Fibroblast of lung (primary cell): ENCODE measurements at places on chromosomes 3 and 15.

DNA sequence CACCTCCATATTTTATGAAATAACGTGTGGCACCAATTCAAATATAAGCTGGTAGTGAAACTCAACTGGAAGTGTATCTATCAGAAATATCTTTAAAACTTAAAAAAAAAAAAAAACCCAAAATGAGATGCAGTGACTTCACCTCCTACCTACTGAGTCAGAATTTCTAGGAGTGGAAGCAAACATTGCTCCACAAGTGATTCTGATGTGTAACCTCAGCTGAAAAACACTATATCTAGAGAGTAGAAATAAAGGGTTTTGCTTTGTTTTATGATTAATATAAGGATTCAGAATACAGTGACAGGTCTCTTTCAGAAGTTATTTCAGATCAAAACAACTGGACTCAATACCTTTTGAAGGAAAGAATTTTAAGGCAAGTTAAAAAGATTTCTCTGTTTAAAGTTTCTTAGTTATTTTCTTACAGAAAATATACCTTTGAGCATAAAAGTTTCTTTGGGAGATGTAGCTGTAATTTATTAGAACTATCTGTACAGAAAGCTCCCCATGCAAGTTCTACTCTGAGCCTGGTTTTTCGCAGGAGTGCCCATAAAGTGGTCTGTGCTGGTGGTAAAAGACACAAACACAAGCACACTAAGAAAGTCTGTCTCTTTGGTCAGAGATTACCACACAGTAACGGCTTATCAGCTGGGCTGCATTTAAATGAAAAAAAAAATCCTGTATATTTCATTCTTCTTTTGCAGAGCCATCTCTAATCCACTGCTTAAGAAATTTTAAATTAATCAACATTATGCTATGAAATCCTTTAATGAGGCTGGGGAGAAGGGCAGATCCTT lies 59.9 kb upstream of the PPIB start:
- DNase-seq, result no peak

DNA sequence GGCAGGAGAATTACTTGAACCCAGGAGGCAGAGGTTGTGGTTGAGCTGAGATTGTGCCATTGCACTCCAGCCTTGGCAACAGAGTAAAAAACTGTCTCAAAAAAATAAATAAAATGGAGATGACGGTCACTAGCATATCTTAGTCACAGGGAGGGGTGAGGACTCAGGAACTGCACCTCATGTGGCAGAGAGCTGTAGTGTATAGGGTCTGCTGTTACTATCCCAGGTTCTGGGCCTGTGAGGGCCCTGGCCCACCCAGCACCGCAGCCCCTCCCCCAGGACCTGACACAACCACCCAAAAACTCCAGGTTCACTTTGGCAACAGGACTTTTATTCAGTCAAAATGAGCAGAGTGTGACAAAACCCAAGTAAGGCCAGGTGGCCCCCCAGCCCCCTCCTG lies 22.3 kb downstream of the RNU5B-1 start:
- no peak for DNase-seq

- DNase-seq, result no peak
Measured at GRCh38 chr3:22916933-22917332, 286.2 kb upstream of the UBE2E2 start.

DNA sequence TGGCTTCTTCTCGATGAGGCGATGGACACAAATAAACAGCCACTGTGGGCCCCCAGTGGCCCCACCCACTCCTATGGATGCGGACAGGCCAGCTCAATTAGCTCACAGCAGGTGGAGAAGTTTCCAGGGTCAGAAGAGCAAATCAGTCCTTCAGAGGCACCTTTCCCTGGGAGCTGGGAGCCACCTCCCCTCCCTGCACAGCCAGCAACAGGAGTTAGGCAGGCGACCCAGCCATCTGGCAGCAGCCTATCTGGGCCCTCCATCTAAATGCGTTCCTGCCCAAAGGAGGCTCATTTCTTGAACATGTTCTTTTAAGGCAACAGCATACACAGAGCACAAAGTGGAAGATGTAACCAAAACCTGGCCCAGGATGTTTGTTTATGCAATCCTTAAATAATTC lies 211.9 kb upstream of the ARRDC4 start:
- DNase-seq, result no peak

DNA sequence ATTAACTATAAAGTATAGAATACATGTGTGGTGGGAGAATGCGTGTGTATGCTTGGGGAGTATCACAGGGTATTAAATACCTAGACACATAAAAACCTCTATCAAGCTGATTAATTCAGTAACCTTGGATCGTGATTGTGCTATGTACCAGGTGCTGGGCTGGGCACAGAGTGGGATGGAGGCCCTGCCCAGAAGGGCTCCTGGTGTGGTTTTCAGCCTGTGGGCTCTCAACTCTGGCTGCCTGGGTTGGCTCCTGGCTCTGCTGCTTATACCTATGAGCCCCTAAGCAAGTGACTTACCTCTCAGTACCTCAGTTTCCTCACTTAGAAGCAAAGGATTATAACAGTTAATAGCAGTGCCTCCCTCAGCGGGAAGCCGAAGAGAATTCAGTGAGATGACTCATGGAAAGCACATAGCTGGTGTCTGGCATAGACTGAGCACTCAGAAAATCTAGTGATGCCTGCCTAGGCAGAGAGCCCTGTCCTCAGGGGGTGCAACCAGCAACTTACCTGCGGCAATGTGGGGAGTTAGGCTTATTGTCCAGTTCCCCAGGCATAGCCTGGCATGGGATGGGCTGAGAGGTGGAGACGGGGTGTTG lies 90.6 kb upstream of the MYZAP start:
- DNase-seq, result peak; percentile 59

DNA sequence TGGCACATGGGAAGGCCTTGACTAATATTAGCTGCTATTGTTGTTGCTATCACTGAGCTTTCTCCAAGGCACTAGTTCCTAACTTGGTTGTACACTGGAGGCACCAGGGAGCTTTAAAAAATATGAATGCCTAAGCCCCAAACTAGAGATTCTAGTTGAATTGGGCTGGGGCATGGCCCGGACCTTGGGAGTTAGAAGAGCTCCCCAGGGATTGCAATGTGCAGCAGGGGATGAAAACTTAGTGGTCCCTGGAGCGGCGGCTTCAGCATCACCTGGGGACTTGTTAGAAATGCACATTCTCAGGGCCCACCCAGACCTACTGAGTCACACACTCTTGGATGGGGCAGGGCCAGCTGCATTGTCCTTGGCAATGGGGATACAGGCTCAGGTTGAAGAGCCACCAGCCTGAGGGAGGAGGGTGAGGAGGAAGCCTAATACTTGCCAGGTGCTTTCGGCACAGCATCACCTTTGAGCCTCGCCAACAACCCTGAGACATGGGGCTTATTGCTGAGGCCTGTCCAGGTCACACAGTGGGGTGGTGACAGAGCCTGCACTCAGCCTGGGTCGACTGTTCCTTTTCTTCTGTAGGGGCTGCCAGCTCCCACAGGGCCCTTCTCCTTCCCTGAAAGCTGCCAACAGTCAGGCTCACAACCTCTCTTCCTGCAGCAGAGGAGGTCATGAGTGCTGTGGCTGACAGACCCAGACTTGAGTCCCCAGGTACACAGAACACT lies 84.5 kb downstream of the ATP2B2 start:
- no peak for DNase-seq

DNA sequence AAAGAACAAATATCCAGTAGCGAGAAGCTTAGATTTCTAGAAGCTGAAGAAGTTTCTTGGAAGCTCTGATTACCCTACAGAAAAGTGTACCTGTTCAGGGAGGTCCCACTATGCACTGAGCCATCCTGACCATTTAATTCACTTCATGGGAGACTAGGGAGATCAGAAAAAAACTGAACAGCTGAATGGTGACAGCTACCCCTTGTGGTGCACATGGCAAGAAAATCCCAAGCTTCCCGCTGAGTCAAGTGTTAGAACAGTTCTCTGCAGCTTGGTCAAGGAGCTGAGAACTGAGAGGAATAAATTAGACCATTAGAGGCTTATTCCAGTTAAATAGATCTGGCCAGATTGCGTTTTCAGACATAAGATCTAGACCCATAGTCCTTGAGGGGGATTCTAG lies 197.2 kb upstream of the VEPH1 start:
- no peak for DNase-seq

- no peak for DNase-seq
Measured at GRCh38 chr3:16305111-16305541, 40.1 kb downstream of the OXNAD1 start.

DNA sequence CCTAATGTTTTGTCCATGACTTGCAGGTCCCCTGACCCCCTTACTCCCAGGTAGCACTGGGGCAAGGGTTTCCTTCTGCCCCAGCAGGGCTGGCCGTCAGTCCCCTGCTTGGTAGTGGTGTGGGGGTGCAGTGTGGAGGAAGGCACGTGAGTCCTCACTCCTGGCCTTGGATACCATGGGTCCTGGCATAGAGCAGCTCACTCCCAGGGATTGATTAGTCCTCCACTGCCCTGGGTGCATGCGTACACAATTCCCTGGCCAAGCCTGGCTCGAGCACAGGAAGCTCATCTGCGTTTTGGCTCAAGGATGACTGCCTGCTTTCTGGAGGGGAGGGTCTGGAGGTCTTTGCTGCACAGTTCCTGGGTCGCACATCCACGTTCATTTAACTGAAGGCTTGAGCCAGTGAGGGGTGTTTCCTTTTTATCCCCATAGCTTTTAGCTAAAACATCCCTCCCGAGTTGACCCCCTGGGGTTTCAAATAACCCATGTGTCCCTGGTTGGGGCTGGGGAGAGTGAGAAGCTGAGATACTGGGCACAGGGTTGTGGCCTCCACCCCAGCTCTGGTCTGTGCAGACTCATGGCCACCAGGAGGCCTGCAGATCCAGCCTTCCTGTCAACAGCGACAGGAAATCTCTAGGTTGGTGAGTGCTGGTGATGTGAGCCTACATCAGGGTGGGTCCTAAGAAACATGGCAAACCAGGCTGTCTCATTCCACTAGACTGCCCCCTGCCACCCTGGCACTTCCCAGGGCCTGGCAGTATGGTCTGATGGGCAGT lies 11.5 kb downstream of the HEMK1 start:
- no peak for DNase-seq

GRCh38 chr3:123140550-123140949 lies 61.2 kb upstream of the SEC22A start:
- no peak for DNase-seq

GRCh38 chr3:98897701-98898100 lies 3.8 kb downstream of the DCBLD2 start:
- no peak for DNase-seq

DNA sequence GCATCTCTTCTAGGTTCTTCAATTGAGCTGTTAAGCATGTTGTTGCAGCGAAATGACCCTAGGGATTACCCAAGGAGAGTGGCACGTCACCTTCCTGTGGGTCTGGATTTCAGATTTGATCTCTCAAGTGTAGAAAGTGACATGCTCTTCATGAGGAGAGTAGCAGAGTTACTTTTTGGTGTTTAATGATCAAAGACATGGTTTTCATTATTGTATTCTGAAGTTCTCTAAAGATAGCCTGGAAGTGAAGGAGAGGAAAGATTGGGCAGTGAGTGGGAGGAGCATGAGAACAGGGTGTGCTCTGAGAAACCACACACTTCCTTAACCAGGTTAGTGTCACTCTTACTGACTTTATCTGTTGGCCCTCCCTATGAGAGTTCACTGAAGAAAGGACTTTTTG lies 153.6 kb downstream of the AKAP13 start:
- DNase-seq, result no peak

- no peak for DNase-seq
Measured at GRCh38 chr15:41492597-41493204, 973 bp upstream of the ITPKA start.

GRCh38 chr3:193853511-193854219 lies 260.7 kb downstream of the OPA1 start:
- DNase-seq, result no peak

DNA sequence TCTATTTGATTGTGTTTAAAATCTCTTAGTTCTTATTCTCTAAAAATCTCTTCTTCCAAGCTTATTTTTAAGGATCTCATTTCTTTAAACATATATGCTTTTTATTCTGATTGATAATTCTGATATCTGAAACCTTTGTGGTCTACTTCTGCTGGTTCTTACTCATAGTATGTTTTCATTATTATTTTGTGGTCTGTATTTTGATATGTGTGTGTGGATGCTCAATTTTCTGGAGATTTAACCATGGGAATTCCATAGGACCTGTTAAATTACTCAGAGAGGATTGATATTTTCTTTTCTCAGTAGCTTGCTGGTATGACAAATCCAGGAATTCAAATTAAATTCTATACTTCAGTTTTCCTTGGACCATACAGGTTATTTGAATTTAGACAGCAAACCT lies 14.7 kb upstream of the HHLA2 start:
- no peak for DNase-seq

DNA sequence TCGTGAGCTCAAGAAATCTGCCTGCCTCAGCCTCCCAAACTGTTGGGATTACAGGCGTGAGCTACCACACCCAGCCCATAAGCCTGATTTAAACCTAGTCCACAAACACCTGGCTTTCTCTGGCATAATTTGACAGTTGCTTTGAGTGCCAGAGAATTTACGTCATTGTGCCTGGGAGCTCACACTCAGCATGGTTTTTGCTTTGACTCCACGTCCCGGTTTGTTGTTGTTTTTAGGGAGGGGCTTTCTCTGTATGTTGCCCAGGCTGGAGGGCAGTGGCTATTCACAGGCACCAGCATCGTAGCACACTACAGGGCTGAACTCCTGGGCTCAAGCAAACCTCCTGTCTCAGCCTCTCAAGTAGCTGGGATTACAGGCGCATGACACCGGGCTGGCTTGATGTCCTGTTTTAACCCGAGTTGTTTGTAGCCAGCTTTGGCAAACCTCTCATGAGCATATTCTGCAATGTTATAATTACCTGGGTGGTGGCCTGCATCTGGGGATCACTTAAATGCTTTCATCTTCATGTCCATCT lies 32.7 kb downstream of the CEMIP start:
- DNase-seq, result no peak

DNA sequence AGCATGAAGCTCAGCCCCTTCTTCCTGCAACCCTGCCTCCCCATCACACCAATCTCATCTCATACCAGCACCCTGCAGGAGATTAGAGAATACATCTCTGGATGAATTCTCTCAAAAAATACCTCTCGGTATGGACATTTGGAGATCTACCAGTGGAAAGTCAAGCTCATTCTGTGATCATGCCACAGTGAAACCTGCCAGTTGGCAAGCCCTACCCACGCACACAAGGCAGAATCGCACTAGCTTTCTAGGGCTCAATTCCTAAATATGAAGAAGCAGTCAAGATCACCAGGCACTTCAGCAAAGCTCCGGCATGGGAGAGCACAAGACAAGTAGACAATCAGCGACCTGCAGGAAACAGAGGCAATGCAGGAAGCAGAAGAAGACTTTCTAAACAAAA lies 221.2 kb downstream of the NTRK3 start:
- no peak for DNase-seq
